ENCODE measurements at places on chromosomes 12 and 14.

DNA sequence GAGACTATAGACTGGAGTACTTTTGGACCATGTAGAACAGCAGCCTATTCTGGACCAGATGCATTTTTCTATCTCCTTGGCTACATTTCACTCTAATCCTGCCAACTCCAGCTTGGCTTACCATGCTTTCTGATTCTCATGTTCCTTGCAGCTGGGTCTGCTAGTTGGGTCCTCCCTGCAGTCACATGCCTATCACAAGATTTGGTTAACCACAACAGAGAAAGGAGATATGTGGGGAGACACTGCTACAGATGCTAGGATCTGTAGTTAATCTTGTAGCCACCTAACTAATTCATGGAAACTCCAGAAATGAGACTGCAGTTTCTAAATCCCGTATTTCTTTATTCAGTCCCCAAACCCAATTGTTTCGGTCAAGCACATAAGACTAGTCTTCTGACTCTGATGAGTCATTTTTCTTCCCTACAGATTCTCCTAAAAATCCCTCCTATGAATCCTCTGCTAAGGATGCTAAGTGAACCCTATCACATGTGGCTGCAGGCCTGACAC is 410.6 kb downstream of the DAD1 start:
- DNase-seq: no peak

DNA sequence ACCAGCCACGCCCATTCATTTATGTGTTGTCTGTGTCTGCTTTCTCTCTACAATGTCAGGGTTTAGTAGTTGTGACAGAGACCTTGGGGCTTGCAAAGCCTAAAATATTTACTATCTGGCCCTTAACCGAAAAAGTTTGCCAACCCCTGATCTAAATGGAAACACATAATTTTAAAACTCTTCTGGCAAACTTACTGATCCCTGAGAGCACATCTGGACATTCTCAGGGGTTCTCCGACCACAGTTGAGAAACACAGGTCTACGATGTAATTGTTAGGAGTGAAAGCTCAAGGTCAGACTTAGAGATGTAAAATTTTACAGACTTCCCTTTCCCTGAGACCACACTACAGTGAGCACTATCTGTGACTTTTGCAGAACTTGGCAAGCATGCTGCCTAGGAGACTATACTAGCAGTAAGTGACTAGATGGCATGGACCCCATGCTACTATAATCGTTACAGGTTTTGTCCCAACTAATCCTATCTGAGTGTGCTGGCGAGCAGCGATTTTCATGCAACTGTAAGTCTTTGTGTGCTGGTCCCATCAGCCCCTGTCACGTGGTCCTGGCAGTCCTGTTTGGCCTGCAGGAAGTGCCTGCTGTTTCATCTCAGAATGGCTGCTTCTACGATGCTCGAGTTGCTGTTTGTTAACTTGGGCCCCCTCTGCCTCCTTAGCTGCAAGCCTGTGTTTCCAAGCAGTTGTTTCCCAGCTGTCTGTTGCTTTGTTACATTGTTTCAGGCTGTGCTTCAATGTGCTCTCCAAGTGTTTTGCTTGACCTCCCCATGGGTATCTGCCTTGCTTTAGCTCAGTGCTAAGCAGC is 21.6 kb downstream of the TMTC2 start:
- DNase-seq: no peak

- no peak for DNase-seq
These were observed 822.8 kb downstream of the GALC start for GRCh38 chr14:87170179-87170578.

GRCh38 chr12:132310181-132311040 is 19.0 kb downstream of the GALNT9 start:
- no peak for DNase-seq

- DNase-seq: no peak
These were observed 157.3 kb upstream of the DDHD1 start for GRCh38 chr14:53310412-53310811.

- no peak for DNase-seq
These were observed 9.4 kb downstream of the KCNA1 start for GRCh38 chr12:4918950-4919660.

DNA sequence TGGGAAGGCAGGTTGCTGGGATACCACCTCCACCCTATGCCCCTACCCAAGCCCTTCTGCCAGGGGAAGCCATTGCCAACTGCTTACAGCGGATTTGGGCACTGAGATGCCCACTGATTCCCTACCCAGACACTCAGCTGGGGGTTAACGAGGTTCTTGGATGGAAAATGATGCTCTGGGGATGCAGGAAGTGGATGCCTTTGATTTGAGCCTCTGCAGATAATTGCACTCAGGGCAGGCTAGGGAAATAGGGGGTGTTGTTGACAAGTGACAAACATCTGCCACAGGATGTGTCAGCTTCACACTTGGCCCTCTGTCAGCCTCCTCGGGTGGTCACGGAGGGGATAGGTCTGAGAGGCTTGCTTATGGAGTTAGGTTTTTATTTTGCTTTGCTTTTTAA is 57.4 kb downstream of the RPH3A start:
- no peak for DNase-seq

DNA sequence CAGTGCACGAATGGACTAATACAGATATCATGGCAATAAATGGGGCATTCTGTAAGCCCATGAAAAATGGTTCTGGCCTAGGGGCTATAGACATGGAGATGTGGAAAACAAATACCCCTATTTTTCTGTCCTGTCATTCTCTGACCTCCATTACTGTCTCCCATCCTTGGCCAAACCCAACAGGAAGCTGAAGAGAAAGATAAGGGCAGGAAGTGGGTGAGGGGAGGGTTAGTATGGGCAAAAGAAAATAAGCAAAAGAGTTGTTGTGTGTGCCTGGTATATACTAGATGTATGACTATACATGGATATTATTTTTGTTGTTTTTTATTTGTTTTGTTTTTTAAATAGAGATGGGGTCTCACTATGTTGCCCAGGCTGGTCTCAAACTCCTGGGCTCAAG is 339.3 kb downstream of the PCNX1 start:
- no peak for DNase-seq

DNA sequence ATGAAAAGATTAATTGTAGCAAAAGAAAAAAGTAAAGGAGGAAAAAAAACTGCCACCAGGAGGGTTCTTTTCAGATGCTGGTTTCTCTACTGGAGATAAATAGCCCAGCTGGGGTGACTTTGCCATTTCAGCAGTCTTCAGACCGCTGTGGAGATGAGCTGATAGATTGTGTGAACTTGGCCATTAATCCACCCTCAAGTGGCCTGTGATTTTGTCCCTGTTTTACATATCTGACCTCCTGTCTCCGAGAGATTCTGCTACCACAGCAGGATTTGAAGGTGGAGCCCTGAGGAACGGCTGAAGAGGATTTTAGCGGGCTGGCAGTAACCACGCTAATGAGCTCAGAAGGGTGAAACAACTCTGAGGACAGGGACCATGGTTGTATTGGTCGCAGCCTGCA is 72.7 kb downstream of the WSCD2 start:
- no peak for DNase-seq

GRCh38 chr12:102769323-102769916 is 147.6 kb downstream of the PAH start:
- DNase-seq: peak; percentile 0

GRCh38 chr12:42322567-42322966 is 3.3 kb downstream of the ZCRB1 start:
- no peak for DNase-seq

- no peak for DNase-seq
These were observed 319.2 kb downstream of the GPHN start for GRCh38 chr14:66827182-66827581.

- DNase-seq: no peak
These were observed 900 bp upstream of the MTERF2 start for GRCh38 chr12:106987846-106988245.

- DNase-seq: no peak
These were observed 63.8 kb downstream of the CDK17 start for GRCh38 chr12:96336489-96336888.

DNA sequence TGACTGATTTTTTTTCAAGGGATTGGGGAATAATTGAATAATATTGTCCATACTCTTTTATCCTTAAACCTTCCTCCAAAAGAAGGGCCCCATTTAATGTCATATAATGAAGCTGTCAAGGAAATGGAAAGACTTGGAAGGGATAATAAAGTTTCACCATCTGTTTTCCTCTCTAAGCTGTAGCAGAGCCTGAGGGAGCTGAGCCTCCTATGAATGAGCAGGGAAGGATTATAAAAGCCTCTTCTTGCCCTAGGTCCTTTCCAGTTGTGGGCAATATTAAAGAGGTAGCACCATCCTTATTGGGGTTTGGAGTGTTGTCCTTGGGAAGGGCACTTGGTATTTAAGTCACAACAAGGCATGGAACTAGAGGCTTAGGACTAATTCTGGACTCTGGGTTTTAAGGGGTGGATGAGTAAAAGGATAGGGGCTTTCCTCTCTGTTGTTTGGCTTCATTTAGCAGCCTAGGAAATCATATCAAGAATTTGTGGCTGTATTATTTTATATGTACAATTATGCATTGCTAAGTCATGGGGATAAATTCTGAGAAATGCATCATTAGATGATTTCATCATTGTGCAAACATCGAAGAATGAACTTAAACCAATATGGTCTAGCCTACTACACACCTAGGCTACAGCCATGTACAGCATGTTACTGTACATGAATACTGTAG is 408.5 kb upstream of the DCN start:
- no peak for DNase-seq

DNA sequence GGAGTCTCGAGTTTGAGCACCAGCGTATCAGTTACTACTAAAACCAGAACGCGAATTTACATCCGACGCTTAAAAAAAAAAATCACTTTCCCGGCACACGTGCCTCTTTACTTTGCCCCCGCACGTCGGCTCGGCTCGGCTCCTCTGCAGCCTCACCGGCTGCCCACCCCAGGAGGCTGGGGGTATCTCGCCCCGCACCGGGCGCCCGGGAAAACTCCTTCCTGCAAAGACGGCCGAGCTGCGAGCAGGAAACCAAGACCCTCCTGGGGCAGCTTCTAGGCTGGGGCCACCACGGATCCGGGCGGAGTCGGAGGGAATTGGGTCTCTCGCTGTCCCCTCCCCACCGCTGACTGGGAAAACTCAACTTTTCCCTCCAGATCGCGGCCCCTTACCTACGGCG is 610 bp downstream of the VSIG10 start:
- DNase-seq: no peak

GRCh38 chr14:80523518-80524117 is 312.3 kb upstream of the DIO2 start:
- no peak for DNase-seq

DNA sequence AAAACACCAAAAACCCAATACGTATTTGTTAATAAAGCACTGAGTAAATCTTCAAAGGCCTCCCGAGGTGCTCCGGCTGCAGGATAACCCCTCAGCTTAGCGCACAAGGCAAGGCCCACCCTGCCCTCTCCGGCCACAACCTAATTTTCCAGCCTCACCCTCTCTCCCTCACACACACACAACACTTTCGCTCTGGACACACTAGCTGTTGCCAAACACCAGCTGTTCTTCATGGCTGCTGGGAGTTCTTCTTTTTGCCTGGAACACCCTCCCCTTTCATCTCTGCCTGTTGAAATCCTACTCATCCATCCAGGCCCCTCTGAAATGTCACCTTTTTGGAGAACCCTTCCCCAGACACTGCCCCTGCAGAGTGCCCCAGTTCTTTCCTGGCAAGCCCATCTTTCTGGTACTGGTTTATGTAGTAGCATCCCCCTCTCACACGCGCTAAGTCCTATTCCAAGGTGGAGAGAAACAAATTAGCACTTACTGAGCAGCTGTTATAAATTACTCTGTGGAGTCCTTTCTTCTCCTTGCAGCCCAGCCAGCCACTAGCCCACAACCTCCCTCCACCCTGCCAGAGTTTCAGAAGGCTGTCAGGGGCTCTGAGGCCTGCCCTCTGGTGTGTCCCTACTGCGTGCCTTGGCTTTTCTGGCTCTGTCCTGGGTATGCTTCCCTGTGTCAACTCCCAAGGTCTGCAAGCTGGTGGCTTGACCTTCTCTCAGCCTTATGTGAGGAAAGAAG is 805 bp upstream of the CRACR2A start:
- DNase-seq: no peak

- DNase-seq: no peak
These were observed 11.4 kb downstream of the MCRS1 start for GRCh38 chr12:49556391-49557186.

DNA sequence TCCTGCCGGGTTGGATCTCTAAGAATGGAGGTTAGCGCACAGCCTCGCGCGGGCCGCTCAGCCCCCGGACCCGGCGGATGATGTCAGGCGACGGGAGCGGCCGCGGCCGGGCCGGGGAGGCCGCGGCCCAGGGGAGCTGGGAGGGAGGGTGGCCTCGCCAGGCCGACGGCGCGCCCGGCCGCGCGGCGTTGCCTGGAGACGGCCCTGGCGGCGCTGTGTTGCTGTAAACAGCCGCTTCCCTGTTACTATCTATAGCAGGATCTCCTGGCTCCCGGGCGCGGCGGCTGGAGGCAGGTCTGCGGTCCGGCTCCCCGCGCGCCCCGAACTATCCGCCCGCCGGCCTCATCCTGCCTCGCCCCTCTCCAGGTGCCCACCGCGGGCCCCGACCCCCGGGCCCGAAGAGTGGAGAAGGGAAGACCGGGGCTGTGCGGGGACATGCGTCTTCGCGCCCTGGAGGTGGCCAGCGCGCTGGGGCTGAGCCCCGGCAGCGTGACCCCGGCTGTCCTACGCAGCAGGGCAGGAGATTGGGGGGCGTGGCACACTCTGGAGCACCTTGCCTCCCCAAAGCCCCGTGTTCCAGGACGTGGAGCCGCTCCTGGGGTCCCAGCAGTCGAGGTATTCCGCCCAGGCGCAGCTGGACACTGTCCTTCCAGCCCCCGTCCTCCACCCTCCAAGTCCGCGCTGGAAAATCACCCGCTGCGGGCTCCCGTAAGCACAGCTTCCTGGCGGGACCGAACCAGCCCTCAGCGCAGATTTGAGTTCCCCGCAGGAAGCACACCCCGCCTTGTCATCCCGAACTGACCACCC is 1.4 kb upstream of the FOS start:
- DNase-seq: no peak

GRCh38 chr12:30925607-30926242 is 823 bp upstream of the TSPAN11 start:
- DNase-seq: no peak

- no peak for DNase-seq
These were observed 171.5 kb downstream of the PTPN11 start for GRCh38 chr12:112590281-112590680.

DNA sequence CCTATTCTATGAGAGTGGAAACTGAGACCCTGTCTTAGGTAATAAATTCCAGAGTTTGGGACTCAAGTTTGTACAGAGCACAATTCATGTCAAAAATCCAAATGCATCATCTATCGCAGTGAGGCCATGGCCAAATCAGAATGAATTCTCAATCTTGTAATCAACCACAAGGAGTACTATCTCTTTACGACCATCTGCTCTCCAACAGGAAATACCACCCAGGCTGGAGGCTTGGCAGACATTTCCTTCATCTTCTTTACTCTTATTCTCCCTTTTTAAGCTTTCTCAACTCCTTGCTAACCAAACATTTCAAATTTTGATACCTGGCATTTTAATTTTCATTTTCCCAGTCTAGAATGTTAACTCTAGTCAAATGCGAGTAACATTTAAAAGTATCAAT is 32.7 kb upstream of the RNU6-7 start:
- DNase-seq: no peak

DNA sequence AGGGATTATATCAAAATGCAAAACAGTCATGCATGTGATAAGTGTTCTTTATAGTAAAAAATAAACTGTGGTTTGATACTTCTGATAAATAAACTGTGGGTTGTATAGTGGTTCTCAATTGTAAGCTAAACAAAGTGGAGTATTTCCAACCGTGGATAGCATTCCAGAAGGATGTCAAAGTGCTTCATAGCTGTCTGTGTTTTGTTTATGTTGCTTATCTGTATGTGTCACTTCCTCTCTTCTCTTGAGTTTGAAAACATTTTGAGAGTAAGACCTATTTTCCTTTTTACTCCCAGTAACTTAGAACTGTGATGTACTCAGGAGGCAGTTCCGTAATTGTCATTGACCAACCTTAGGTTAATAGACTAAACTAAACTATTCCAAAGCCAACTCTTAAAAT is 415.8 kb downstream of the TMTC2 start:
- no peak for DNase-seq
